Stimulated activated CD8-positive, alpha-beta memory T cell treated with anti-CD3 and anti-CD28 coated beads, Interleukin-15, amount 100 ng/mL, for 48 hours (primary cell): ENCODE measurements at places on chromosomes 4 and X.

DNA sequence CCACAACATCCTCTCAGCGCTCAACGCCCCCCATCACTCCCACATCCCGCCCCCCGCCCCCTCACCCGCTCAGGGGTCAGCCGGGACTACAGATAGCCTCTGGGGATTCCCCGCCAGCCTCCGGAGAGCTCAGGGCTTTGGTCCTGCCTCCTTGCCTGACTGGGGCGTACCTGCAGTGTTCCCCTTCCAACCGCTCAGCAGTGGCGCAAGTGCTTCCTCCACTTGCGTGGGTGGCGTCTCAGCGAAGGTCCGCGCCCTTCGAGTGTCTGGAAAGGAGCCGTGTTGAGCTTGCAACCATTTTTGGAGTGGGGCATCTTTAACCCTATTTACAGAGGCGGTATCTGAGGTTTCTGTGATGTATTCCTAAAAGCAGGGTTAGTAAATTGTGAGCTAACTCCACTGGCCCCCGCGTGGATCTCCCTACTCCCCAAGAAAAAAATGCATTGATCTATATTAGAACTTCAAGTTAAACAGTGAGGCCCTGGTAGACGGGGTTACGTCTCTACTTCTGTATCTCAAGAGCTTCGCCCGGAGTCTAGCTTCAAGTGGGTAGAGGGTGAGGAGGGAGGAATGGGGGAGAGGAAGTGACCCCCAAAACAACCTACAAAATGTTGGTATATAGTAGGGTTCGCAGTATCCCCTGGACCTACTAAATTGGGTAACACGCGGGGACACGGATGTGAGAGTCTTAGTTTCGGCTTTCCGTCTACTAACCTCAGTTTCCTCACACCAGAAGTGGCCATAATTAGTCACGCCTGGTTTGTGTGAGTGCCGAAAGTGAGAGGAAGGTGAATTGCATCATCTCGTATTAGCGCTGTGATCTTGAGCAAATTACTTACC is 16.1 kb downstream of the NKX3-2 start:
- DNase-seq, result no peak

- DNase-seq, result no peak
These were observed 100.7 kb upstream of the FAM9C start for GRCh38 chrX:13144927-13145655.

GRCh38 chrX:13015536-13016236 is 28.7 kb downstream of the FAM9C start:
- no peak for DNase-seq

DNA sequence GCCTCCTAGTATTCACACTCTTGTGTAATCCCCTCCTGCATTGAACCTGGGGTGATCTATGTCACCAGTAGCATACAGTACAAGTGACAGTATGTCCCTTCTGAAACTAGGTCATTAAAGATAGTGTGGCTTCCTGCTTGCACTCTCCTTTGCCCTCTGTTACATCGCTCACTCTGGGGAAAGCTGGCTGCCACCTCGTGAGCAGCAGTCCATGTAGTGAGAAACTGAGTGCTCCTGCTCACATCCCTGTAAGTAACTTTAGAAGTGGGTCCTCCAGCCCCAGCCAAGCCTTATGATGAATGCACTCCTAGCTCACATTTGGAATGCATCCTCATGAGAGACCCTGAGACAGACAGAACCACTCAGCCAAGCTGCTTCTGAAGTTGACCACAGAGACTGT is 89.8 kb upstream of the TNIP3 start:
- DNase-seq, result no peak

DNA sequence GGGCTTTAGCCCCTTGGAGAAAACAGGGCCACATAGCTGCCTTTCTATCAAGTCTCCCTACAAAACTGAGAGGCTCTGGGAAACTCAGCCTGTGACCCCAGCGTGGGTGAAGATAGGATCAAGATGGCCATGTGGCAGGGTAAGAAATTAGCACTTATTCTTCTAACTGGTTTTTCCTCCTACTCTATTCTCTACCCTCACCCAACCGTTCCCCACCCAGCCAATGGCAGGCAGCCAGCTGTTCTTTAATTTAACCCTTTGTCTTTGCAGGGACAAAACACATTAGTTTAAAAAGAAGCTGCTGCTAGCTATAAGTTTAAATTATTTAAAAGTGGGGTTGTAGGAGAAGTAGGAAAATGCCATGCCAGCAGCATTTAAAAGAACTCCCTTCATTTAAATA is 2.8 kb downstream of the CLCN5 start:
- no peak for DNase-seq

DNA sequence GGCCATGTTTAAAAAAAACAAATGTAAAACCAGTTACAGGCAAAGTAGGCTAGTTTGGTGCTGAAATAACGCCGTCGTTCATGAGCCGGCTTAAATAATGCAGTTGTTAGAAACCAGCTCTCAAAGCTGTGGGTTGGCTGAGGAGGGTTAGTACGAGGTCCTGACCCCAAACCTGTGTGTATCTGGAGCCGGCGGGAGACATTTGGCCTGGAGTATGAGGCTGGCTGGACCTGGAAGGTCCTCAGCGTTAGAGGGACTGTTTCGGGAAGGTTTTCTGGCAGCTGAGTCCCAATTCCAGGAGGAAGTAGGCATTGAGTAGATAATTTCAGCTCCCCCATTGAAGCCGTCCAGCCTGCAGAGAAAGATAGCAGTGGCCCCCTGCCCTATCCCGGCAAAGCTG is 73.4 kb upstream of the PPP2R3B start:
- DNase-seq, result no peak

DNA sequence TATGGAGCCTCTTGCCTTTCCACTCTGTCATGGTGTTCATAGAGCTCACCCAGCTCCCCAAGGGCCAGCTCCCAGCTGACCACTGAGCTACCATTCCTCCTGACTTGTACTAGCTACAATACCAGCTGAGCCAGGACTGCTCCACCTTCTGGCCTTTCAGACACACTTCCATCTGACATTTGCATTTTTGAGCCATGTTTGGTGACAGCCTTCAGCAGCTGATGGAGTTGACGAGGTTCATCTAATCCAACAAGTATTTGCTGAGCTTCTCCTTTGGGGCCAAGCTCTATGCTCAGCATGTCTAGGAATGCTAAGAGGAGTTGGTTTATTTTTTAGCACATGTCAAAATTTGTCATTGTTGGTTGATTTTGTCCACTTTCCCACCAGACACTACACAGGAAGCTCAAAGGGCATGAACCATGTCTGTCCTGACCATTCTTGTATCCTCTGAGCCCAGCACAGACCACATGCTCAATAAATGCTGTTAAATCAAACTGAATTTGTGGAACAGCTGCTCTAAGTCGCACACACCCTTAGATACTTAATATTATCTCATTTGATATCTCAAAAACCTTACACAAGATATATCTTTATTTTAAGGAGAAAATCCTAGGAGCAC is 142.6 kb upstream of the PPARGC1A start:
- DNase-seq, result no peak

DNA sequence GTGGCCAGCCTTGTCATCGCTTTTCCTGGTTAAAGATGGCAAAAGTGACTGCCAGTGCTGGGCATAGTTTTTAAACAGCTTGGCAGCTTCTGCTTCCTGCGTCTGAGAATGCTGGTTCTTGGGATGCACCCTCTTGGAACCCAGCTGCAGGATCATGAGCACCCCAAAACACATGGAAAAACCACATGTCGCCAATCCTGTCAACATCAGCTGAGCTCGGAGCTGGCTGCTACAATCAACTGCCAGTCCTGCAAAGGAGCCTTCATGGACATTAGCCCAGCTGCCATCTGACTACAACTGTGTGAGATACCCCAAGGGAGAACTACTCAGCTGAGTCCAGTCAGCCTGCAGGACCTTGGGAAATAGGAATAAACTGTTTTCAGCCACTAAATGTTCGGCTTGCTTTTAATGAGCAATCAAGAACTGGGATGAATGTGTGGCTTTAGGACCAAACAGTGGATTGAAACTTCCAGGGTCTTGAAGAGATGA is 31.0 kb downstream of the OSTC start:
- no peak for DNase-seq

DNA sequence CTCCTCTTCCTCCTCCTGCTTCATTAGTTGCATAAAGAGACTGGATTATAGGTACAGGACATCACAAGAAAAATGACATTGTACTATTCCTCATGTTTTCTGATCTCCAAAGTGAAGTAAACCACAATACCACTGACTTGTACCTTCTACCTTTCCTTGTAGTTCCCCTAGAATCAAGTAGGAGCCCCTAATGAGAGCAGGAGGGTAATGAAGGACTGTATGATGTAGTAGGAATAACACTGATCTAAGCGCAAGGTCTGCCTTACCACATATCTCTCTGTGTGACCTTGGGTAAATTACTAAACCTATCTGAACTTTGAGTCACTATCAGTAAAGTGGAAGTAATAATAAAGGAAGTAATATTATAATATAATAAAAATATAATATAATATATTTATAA is 3.6 kb downstream of the VSIG4 start:
- no peak for DNase-seq

GRCh38 chr4:67765928-67766327 is 11.7 kb upstream of the GNRHR start:
- DNase-seq, result no peak

DNA sequence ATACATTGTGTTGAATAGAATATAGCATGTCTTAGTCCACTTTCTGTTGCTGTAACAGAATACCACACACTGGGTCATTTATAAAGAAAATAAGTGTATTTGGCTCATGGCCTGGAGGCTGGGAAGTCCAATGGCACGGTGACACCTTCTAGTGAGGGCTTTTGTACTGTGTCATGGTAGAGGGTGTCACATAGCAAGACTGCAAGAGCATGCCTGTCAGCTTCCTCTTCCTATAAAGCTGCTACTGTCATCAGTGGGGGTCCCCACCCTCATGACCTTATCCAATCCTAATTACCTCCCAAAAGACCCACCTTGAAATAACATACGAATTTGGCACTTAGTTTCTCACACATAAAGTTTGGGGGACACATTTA is 193.2 kb downstream of the PTTG2 start:
- no peak for DNase-seq

DNA sequence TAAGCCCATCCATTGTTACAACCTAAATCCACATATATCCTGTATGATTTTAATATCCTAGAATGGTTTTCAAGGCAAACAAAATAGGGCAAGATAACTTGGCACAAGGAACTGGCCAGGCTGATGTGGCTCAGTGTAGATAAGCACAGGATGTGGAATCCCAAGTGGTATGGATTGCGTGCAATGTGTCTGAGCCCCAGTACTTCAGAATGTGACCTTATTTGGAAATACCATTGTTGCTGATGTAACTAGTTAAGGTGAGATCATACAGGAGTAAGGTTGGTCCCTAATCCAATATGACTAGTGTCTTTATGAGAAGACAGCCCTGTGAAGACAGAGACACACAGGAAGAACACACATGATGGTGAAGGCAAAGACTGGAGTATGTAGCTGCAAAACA is 72.4 kb downstream of the IL21 start:
- DNase-seq, result no peak

DNA sequence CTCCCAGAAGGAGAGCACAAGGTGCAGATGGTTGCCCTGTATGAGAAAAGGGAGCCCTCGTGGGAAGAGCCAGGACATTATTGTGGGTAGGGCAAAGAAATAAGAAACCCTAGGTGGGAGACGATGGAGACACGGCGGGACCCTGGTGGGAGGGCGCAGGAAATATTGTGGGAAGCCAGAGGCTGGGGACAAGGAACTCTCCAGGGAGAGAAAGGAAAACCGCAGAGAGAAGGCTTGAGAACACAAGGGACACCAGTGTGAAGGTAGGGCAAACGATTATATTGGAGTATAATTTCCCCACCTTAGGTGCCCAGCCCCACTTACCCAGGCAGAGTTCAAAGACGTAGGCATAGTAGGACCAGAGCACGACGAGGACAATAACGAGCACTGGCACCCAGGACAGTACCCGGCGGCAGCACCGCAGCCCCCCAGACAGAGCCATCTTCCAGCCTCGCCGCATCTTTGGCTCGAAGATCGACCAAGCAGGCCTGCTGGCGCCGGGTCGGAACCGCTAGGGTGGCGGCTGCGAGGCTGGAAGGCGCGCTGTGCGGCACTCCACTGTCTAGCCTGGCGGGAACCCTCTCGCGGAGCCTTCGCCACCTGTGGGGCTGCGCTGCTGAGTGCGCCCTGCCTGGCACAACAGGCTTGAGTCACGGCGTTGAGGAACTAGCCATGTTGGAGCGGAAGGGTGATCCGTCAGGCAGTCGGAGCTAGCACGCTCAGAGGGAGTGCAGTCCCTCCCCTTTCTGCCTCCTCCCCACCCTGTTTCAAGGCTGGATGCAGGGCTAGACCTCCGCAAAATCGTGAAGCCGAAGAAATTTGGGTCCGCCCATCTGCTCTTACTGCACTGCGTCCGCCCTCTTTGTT is at the start of gene ZDHHC15:
Gene ZDHHC15 (minus strand): TSS at position 473 of the 867 bp plus-strand sequence. CDS start 13 bp downstream, at position 460.
- peak; percentile 13 for DNase-seq

- no peak for DNase-seq
These were observed 74.4 kb upstream of the RBMX start for GRCh38 chrX:136954930-136955329.

DNA sequence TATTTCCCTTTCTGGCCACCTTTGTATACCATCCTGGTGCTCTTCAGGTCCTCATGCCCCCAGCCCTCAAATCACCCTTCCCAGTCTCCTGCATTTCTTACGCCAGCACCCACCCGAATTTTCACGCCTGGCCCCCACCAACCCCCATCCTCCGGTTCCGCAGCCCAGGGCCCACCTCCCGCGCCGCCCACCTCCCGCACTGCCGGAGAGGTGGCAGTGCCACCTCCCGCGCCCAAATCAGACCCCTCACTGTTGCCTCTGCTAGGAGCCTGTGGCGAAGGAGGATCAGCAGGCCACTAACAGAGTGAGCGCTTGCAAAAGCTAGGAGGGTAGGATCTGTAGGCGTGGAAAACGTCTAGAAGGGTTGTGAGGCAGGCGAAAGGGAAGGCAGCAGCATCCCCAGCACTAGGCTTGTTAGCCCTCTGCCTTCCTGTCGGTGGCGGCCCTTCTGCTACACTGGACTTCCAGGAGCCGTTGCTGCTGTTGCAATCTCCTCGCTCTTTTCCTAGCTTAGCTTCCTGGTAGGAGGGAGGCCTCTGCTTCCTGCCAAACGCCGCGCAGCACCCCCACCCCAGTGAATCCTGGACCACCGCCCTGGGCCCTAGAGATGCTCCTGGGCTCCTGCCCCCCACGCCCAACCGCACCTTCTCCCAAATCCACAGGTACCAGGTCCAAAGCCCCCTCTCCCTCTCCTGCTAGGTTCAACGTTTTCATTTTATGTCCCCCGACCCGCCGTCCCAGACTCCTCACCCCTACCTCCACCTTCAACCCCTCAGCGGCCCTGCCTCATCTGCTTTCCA is 51.0 kb downstream of the SPIN2B start:
- DNase-seq, result no peak

DNA sequence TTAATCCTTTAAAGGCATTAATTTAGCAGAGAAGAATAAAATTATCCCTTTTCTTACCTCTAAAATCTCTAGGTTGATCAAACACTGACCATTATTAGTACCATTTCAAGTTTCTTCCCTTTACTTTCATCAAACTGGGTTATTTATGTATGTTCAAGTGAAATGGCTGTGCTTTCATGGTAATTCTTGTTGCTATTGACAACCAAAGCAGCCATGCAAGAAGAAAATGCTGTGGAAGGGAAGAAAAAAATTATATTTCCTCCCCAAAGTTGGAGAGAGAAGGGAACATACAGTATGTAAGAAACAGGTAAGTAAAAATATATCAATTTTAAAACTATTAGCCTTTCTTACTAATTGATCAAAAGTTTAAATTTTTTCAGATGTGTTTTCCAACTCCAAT is 16.2 kb downstream of the NPNT start:
- DNase-seq, result no peak
